PC-9 (cell line): ENCODE measurements at places on chromosomes 7 and 10. TPM values are rescaled to one million over a fixed set of nuclear protein-coding genes. Genes with fewer than 3 reads are reported as not detected.

DNA sequence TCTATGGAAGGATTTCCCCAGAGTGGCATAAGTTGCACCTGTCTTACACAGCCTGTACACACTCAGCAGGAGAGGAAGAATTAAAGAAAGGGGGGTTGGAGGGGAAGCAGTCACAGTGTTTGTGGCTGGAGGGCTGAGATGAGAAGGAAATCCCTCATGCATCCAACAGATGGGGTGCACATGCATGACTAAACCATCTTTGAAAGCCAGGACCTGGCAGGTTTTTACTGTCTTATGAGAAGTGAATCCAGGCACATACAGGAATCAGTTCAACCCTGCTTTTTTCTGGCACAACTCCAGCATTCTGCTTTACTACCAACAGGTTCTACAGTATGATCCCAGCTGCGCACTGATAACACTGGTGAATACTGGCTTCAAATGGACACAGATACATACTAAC lies 107.7 kb downstream of the CACNA2D1 start:
- no peaks in the 10 kb centered on the region for H3K27me3 ChIP-seq
- H3K27ac ChIP-seq: no peak overlapping the region
- H3K36me3 ChIP-seq: no peaks in the 10 kb centered on the region
- H3K4me3 ChIP-seq: no peak overlapping the region
- no peaks in the 10 kb centered on the region for H3K4me1 ChIP-seq

DNA sequence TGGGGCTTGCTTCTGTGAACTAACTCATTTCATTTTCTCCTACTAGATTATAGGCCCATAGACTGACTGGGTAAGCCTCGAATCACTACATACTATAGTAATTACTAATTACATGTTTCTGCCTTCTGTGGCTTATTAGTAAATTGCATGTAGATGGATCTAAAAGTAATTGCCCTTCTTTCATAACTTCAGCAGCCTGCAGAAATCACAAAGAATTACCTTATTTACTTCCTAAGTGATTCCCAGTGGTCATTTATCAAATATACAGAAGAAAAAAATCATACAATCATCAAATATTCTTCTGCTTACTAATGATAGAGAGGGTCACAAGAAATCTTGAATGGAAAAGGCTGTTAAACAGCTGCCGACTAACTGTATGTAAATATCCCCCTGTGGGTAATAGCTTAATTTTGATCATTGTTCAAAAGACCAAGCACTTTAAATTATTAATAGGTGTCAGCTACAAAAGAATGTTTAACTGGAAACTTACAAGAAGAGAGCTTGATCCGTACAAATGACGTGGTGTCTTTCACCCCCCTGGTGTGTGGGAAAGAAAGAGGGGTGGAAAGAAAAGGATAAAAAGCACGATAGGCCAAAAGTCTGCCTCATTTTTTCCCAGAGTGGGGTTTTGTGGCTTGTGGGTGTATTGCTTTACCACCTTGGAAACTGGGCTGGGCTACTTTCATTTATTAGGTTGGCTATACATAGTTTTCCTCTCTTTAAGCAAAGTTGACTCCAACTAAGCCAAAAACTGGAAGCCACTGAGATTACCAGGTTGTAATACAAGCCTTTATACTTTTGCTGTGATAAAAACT lies 361.8 kb upstream of the ZMIZ1 start:
- H3K4me1 ChIP-seq: peaks cover 7% of the 10 kb centered on the region; the same call in 1 of the 2 replicates
- no peaks in the 10 kb centered on the region for H3K36me3 ChIP-seq
- H3K4me3 ChIP-seq: no peak overlapping the region
- H3K27me3 ChIP-seq: no peaks in the 10 kb centered on the region
- no peak for DNase-seq

DNA sequence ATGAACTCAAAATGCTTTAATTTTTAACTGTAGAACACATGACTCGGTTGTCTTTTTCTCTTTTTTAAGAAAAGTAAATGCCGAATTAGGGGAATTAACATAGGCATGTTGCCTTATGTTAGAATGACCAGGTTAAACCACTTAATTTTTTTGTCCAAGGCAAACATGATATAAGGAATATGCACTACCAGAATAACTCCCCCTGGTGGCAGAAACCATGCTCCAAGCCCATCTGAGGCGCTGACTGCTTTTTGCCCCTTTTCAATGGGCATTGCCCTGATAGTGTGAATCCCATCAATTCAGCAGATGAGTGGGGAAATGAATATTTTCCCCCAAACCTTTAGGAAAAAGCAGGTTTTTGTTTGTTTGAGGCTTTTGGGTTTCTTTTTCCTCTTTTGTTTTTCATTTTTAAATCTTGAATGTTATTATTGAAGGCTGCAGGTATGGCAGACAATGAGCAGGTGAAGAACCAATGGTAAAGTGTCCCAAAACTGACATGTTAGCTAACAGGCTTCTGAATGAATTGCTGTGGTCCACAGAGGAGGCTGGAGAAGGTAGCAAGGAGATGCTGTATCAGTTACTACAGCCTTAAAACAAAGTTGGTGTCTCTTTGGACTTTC lies 284.3 kb downstream of the SORCS3 start:
- no peak for DNase-seq
- no peak overlapping the region for H3K27ac ChIP-seq
- no peaks in the 10 kb centered on the region for H3K36me3 ChIP-seq
- H3K27me3 ChIP-seq: no peaks in the 10 kb centered on the region

GRCh38 chr10:7251696-7252465 lies 159.0 kb downstream of the SFMBT2 start:
- H3K36me3 ChIP-seq: no peaks in the 10 kb centered on the region
- no peak overlapping the region for H3K4me3 ChIP-seq
- peaks cover 18% of the 10 kb centered on the region for H3K27me3 ChIP-seq
- H3K27ac ChIP-seq: no peak overlapping the region

- no peaks in the 10 kb centered on the region for H3K4me1 ChIP-seq
- H3K27ac ChIP-seq: no peak overlapping the region
- no peak overlapping the region for H3K4me3 ChIP-seq
- no peaks in the 10 kb centered on the region for H3K36me3 ChIP-seq
Observed at GRCh38 chr7:28516390-28517172, 104.3 kb downstream of the CREB5 start.

GRCh38 chr7:2110610-2111396 lies 121.9 kb downstream of the MAD1L1 start:
- peaks cover 8% of the 10 kb centered on the region for H3K4me1 ChIP-seq
- H3K4me3 ChIP-seq: no peak overlapping the region
- DNase-seq: no peak
- no peaks in the 10 kb centered on the region for H3K36me3 ChIP-seq

- H3K36me3 ChIP-seq: no peaks in the 10 kb centered on the region
- no peak for DNase-seq
- H3K27me3 ChIP-seq: no peaks in the 10 kb centered on the region
- H3K4me1 ChIP-seq: peaks cover 50% of the 10 kb centered on the region
- H3K27ac ChIP-seq: no peak overlapping the region
- H3K4me3 ChIP-seq: no peak overlapping the region
Observed at GRCh38 chr7:74284781-74285259, 4.4 kb upstream of the CLIP2 start.

Gene C10orf105
- total RNA-seq: not detected in 2 replicates

Gene DNAH11
- not detected in 2 replicates for total RNA-seq

Gene GJC3
- total RNA-seq: not detected in 2 replicates
